B cell (primary cell): ENCODE measurements at places on chromosomes 3 and 15.

DNA sequence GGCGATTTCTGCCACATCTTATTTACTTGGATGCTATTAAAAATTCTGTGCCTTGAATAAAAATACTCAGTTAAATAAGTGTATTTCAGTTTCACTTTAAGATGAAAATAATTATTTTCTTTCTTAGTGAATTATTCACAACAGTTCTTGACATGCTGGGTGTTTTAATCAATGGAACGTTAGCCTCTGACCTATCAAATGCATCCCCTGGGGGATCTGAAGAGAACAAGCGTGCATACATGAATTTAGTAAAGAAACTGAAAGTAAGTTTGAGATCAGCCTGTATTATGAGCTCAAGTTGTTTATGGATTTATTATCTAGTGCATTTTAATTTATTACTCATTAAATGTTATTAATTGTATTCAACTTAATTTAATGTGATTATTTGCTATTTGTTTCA, 597 bp downstream of the P2RY12 start:
- peak; percentile 49 for DNase-seq

- DNase-seq, result no peak
Measured at GRCh38 chr3:14805961-14806537, 12.7 kb upstream of the FGD5 start.

GRCh38 chr15:74712311-74712710, 13.0 kb downstream of the CYP1A1 start:
- no peak for DNase-seq

- DNase-seq, result no peak
Measured at GRCh38 chr3:1010228-1010627, 82.6 kb upstream of the CNTN6 start.

DNA sequence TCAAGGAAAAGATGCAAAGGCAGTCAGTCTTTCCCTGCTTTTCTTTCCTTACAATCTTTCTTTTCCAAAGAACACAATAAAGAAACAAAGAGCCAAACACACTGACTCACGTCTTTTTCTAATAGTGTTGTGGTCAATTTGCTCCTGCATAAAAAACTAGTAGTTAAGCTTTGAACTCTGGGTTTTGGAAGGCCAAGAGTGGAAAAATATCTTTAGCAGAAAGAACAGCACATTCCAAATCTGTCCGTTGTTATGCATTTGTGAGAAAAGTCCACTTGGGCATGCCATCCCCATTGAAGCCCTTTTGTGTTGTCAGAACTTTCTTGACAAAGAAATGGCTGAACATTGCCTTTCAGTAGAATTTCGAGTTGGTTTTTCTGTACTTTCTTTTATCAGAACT, 18.2 kb downstream of the COL8A1 start:
- DNase-seq, result no peak

DNA sequence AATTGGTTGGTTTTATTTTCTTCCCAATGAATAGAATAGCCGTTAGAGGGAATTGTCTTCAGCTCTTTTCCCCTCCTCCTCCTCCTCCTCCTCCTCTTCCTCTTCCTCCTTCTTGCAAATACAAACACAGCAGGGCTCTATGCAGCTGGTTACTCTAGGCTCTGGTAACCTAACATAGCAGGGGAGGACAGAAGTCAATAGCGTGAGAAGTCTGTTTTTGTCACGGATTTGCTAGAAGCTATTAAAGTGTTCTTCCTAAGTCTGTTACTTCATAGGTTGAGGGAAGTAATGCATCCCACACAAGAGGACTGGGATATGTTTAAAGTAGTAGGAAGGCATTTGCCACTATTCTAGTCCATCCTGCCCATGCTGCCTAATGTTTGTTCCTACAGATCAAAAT, 374.7 kb upstream of the TPRG1 start:
- DNase-seq, result no peak

DNA sequence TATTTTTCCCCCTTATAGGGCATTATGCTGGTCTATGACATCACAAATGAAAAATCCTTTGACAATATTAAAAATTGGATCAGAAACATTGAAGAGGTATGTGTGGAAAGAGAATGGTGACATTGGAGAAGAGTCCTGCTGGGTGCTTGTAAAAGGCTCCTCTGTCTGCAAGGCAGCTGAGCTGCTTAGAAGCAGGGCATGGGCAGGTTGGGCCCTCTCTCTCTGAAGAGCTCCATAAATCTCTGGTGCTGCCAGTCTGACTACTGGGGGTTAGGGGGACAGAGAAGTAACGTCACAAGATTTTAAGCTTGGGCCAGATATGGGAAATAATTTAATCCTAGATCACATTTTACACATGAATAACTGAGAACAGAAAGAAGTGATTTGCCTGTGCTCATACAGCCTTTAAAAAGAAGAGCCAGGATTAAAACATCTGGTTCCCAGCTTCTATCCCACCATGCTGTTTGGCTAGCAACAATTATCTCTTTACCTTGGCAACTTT, 21.9 kb upstream of the APH1B start:
- DNase-seq, result no peak

DNA sequence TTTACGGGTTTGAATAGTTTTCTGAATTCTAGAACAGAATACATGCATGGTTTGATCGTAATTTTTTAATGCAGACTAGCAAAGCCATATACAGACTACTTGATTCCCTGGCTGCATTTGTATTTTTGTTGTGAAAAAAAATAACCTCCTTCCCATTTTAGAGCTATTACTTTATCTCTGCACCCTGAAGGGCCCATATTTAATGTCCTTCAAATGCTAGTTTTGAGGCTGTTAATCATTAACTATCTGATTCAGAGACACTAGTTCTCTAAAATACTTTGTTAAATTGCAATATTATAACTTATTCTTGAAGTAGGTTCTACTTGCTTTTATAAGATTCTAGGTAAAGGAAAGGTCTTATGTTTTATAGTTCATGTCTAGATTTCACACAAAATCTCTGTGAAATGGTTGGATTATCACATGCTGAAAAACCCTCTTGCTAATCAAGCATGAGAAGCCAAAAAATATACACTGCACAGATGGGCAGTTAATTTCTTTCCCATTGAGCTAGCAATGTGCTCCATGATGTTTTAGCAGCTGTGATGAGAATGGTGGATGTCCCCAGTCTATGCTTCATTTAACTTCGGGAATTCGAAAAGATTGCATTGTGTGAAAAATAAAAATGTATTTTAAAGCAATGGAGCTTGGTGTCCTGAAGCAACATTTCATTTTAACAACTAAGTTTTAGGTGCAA, 634.0 kb upstream of the BCHE start:
- no peak for DNase-seq

- DNase-seq, result no peak
Measured at GRCh38 chr3:119774444-119774843, 7.5 kb upstream of the NR1I2 start.

DNA sequence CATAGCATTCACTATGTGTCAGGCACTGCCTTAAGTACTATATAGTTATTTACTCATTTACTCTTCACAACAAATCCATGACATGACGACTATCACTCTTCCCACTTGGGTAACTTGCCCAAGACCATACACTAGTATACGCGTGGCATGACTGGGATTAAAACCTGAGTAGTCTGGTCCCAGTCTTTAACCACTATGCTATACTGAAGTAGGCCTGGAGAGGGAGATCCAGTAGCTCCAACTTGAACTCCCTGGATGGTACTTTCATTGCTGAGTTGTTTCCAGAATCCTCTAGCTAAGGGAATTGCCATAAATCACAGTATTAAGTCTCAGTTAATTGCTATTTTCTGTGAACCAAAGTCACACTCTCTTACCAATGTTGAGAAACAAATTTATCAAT, 116.2 kb upstream of the LSAMP start:
- no peak for DNase-seq

- no peak for DNase-seq
Measured at GRCh38 chr3:57060089-57060821, at the start of gene SPATA12. TSS of gene SPATA12 (plus strand) at chr3:57060664. CDS start at chr3:57073695, 13,031 bp downstream.

DNA sequence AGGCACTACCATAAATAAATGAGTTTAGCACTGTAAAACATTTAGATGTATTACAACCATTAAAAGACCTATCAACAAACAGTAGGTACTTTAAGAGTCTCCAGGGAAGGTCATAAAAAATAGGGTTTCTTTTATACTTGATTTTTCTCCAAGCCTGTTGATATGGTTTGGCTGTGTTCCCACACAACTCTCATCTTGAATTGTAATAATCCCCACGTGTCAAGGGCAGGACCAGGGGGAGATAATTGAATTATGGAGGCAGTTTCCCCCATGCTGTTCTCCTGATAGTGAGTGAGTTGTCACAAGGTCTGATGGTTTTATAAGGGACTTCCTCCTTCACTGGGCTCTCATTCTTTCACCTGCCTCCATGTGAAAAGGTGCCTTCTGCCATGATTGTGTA, 468.9 kb upstream of the UBE2E2 start:
- DNase-seq, result no peak

DNA sequence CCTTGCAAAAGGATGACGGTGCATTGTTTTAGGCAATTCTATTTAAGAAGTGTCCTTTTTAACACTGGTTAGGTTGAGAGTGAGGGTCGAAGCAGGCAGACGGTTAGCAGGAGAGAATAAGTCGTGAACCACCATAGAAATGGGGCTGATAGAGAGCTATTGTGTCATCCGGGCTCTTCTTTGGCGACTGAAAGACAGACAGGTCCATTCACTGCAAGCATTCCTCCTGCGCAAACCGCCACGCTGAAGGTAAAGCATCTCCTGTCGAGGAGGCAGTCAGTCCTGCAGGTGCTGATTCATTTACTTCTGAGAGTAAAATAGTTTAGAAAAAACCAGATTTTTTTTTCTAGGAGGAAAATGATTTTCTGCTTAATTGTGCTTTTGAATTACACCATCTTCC, 1002.8 kb upstream of the NR2F2 start:
- DNase-seq, result no peak

GRCh38 chr3:129231331-129232119, 17.9 kb upstream of the COPG1 start:
- DNase-seq, result peak; percentile 39

DNA sequence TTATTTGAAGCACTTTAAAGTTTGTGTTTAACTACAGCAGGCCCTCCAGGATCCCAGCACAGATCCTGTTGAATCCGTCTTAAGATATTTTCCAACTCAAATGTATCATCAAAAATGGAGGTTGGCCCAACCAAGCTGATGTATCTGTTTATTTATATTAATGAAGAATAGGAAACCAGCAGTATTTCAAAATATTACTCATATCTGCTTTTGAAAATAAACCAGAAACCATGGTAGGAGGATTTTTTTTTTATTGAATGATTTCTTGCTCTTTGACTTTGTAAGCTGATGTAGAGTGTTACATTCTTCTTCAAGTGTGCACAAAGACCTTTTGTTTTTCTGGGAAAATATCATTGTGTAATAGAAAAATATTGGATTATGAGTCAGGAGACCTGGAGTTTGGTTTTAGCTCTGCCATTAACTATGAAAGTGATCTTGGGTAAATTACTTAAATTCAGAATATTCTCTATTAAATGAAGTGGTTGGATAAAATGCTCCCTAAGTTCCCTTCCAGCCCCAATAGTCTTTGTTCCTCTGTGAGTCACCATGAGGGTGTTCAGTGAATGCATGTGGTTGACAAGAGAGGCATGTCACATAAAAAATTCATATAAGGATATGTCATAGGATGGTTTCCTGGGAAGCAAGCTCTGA, 221.3 kb upstream of the GAP43 start:
- DNase-seq, result no peak

DNA sequence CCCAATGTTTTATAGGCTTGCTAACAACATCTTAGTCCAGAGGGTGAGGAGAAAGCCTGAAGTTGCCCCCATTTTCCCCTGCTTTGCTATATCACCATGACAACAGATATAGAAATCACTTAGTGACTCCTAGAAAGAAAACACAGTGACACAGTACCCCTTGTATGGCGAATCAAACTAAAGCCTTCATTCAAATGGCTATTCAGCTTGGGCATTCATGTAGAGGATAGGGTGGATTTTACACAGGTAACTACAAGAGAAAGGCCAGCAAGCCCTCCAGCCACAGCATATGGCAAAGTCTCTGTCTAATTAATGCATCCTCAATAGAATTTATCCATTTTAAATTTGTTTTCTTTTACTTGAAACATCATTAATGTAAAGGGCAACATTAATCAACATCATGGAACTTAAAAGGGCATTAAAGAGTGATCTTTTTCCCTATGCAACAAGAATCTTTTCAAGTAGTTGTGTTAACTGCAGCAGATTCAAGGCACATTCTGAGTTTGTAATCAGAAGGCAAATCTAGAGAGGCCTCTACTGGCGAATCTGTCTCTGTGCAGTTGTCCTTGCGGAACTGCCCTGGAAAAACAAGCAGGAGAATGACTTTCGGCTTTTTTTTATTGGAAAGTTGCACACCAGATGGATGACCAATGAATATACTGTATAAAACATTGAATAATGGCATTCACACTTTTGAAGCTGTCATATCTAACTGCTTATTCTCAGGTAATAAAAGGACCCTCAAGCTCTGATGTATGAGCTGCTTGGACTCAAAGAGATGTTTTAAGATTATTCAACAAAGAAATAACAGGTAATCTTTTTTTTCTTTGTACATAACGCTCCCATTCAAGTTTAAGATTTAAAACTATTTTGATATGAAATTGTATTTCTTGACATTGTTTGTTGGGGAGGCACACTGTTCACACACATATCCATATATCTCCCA, 621.7 kb upstream of the AGTR1 start:
- DNase-seq, result no peak

- no peak for DNase-seq
Measured at GRCh38 chr3:195226900-195227447, 44.0 kb downstream of the XXYLT1 start.

GRCh38 chr3:117399311-117400078, 689.9 kb downstream of the TUSC7 start:
- no peak for DNase-seq

GRCh38 chr15:71916834-71917233, 106.5 kb downstream of the NR2E3 start:
- no peak for DNase-seq

DNA sequence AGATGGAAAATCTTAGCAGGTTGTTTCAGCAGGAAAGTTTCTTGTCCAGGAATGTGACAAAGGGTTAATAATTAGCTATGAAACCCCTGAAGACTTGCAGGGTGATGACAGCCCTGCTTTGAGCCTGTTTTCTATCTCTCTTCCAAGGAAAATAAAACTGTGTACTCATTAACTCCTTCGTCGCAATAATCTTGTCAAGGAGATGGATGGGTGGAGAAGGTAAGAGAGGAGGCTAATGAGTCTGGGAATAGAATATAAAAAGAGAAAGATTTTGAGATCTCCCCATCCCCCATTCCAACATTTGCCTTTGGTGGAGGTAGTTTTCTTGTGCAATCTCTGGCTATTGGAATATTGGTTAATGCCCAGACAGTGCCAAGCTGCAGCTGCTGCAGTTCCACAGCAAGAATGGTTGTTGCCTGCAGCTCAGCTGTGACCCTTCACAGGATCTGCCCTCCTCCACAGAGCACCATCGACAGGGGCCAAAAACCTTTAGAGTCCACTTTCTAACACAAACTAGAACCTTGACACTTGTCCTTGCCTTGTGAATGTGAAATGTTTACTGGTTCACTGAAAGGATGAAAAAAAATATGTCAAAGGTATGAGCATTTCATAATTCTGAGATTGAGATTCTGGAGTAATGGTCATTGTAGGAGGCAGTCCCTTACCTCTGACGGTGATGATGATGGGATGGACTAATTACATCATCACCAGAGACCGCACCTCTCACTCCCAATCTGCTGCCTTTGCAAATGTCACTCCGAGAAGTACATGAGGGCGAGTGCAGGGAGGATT, 4.2 kb upstream of the LRIG1 start:
- DNase-seq, result no peak
